HS-27A (cell line): ENCODE measurements at places on chromosomes 7 and 10.

- no peak for DNase-seq
Measured at GRCh38 chr7:54946764-54947163, 72.1 kb upstream of the EGFR start.

- no peak for DNase-seq
Measured at GRCh38 chr10:6269953-6270867, 67.5 kb downstream of the PFKFB3 start.

DNA sequence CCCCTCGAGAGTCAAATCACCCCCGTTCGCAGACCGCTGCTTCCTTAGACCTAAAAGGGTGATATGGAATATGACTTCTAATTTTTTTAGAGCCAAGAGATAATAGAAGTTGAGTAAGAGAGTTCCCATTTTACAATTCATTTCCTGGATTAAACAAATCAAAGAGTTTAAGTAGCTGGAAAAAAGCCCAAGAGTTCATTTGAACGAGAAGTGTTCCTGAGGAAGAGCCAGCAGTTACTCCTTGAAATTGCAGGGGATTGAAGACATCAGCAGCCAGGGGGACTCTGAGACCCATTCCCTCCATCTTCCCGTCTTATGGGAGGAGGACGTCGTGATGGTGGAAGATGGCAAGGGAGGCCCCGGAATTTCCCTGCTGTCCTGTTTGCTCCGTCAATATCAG is 277.0 kb downstream of the WDR11 start:
- DNase-seq, result no peak

GRCh38 chr10:118844731-118845521 is 90.2 kb upstream of the CACUL1 start:
- no peak for DNase-seq

GRCh38 chr10:63496561-63496960 is 24.6 kb upstream of the REEP3 start:
- DNase-seq, result no peak

DNA sequence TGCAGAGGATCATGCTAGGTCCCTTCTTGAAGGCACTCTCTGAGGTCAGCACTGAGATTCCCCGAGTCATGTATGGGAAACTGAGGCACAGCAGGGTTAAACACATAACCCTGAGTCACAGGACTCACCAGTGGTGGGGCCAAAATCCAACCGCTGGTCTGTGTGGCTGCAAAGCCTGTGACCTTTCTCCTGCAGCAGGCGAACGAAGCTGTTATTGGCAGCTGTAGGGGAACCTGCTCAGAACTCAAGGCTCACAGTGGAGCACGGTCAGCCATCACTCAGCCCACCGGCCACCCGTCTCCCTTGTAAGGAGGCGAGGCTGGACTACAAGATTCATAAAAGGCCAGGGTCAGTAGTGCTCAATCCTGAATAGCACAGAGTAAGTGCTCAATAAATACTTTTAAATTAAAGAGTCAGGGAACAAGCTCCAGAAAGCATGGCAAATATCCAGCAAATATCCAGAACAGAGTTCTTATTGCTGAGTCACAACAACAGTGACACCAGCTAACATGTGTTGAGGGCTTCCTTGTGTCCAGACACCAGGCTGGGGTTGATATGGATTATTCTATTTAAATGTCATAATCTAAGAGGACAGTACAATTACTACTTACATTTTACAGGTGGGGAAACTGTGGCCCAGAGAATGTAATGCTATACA is 34.9 kb downstream of the CHST15 start:
- no peak for DNase-seq
